NCI-H446 treated with DMSO at 0.1 percent for 48 hours (cell line): ENCODE measurements at places on chromosomes 12 and 14.

DNA sequence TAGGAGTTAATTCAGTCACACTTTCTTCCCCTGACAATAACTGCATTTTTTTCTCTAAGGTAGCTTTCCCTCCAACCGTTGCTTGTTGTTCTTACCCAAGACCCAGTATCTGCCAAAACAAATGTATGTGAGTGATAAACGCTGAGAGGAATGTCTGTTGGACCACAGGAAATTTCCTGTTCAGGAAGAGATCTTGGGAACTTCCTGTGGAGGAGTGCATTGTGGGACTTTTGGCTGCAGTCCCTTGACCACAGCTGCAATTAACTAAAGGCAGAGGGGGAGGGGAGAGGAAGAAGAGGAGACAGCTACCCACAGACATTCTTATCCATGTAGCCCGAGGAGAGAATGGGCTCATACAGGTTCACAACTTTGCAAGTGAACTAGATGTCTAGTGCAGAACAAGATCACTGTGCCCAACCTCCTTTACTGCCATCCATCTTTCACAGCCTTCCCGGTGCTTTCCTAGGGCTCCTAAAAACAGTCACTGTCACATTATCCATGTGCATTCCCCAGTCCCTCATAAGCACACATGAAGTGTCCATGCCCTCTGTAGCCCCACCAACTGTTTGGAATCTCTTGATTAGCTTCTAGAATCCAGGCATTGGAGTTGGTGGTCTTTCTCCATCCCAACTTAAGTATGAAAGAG, 149.5 kb downstream of the ETV6 start:
- no peak for DNase-seq

DNA sequence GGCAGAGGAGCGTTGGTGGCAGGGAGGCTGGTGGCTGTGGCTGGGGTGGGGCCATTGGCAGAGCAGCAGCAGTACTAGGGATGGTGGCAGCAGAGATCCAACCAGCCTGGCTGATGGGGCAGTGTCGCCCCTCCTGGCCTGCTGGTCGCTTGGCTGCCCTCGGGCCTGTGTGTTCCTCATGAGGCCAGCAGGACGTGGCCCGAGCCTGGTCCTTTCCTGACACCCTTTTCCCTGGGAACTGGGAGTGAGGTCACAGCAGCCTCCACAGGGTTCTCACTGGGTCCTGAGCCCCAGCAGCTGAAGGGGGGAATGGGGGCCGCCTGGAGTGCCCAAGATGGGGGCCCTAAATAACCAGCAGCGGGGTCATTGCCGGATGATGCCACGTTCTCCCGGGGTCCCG, 46.1 kb downstream of the KIF26A start:
- no peak for DNase-seq

DNA sequence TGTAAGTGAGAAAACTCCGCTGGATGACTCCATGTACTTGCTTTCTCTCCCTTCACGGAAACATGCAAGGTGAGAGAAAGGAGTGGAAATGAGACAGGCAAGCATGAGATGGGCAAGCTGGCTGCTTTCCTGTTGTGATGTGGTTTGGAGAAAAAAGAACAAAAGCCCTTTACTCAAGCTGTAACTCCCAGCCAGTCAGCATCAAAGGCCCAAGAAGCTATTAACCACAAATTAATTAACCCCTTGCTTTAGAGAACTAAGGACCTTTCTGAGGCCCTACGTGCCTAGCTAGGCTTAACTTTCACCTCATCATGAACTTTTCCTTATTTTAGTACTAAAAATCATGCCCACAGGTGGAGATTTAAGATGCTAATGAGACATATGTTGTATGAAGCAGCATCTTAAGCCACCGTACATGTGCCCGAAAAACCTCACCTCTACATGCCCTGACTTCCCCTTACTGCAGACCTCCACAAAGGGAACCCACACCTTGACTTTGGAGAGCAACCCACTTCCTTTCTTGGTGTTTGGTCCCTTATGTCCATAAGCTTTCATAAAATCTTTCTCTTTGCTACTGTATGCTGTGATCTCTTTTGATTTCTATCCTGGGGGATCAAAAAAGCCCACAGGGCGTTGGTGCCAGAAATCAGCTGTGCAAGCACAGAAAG, 87.0 kb downstream of the GALNT8 start:
- DNase-seq = no peak

DNA sequence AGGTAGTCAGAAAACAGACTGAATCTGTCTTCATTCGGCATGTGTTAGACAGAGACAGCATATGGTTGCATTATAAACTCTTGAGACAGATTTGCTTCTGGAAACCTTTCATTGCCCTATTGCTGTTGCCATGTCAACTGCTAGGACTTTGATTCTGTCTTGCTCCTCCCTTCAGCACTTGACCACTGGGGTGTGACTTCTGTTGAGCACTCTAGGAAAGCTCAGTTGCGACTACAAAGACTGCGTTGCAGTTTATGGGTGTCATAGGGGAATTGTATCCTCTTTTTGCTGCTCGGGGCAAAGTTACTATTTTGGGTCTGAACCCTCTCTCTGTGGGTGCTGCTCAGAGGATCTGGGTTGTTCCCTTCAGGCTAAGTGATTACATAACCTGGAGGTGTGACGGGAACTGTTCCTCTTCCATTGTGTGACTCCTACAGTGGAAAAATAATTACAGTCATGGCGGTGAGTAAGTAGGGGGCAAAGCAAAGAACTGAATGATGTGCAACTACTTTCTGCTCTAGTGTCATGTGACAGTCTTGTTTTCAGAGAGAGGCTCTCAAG, 44.3 kb upstream of the TRIM9 start:
- DNase-seq = peak; percentile 74

GRCh38 chr12:102120886-102121285, 903 bp downstream of the PARPBP start:
- DNase-seq = no peak

GRCh38 chr12:93297536-93297935, 80.2 kb upstream of the NUDT4 start:
- DNase-seq = no peak

DNA sequence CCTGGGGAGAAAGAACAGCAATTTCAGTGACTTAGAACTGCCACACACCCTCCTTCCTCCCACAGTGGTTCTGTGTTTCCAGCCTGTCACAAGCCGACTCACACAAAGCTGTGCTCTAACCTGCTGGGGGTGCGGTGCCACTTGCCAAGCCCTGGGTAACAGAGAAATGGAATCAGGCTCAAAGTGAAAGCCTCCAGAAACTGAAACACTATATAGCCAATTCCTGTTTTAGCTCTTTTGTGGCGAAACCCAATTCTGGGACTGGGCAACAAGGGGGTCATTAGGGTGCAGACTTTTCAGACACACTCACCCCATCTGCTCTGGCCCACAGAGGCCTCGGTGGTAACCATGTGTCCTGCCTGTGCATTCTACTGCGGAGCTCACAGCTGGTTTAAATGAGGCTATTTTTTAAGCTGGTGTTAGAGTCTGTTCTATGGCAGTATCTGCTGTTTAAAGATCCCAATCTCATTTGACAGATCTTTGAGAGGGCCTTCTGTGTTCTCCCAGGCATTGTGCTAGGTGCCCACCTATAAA, 15.2 kb upstream of the ACTR6 start:
- DNase-seq = no peak

DNA sequence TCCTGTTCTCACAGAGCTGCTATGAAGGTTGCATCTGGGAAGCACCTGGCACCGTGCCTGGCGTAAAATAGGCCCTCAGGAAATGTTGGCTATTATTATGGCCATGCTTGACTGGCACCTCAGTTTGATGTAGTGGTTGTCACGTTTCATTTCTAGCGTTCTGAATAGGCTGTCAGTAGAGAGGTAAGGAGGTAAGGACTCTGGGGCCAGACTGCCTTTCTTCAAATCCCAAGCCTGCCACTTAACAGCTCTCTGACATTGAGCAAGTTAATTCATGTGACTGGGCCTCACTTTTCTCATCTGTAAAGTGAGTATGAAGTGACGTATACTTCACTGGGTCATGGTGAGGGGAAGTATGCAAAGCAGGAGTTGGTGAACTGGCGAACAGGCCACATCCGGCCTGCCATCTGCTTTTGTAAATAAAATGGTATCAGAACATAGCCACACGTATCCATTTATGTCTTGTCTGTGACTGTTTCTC, 196.2 kb downstream of the CACNA1C start:
- DNase-seq = no peak

DNA sequence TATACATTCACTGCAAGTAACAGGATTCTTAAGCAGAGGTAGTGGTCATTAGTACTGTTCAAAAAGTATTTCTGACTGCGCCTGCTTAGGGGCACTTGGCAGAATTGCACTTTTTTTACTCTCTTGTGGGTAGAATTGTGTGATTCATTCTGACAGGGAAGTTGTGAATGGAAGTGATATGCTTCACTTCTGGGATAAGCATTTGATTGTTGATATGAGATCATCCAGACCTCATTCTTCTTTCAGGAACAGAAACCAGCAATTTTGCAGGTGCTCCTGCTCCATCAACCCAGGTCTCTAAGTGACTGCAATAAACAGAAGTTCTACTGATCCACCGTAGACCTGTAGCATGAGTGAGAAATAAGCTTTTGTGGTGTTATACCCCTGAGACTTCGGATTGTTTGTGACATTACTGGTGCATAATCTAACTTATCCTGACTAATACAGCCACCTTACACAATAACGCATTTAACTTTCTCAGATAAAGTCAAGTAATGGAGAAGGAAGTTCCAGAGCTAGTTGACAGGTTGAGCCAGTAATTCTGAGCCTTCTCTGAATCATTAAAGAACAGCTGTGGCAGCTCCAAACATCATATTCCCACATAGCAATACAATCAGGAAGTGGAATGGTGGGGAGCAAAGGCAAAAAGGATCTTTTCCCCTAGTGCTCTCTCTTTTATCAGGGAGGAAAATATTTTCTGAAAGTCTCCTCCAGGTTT, 387.9 kb downstream of the SYT1 start:
- DNase-seq = no peak

DNA sequence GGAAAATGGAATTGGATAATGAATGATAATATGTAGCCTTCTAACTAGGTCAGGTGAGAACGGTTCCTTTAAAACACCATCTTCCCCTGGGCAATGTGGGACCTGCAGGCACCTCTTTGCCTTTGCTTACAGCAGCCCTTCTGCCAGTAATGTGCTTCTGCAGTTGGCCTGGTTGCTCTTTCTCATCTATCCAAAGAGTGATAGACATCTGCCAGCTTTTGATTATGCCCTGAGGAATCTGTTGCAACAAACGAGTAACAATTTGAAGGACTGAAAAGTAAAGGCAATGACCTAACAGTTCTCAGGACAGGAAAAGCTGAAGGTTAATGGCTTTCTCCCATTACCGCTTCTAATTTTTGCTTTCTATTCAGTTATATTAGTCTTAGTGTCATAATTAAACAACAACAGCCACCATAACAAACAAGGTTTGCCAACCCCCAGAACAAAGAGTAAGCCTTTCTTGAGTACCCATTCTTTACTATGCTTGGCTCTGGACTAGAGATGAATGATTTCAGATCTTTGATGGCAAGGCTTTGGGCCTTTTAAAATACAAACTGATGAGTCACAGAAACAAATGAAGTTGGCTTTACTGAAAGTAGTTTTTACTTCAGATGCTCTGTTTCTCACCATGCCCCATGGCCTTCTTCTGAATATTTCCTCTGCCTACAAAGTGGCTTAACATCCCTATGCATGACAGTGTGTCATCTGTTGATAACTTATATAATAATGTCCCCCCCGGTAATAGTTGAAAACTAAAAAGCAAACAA, 76.1 kb upstream of the KRR1 start:
- peak; percentile 63 for DNase-seq

DNA sequence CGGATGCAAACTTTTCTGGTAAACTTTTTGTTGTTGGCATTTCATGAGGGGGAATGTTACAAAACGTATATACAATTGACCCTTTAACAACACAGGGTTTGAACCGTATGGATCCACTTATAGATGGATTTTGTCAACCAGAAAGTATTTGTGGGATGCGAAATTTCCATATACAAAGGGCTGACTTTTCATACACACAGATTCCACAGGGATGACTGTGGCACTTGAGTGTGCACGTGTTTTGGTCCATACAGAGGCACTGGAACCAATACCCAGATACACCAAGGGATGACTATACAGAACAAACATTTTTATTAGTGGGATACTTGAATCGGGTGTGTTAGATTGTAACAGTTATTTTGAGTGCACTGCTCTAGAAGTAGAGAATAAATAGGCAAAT, 29.8 kb upstream of the CCT2 start:
- DNase-seq = no peak

- no peak for DNase-seq
Observed at GRCh38 chr12:16299403-16299802, 21.9 kb upstream of the SLC15A5 start.

DNA sequence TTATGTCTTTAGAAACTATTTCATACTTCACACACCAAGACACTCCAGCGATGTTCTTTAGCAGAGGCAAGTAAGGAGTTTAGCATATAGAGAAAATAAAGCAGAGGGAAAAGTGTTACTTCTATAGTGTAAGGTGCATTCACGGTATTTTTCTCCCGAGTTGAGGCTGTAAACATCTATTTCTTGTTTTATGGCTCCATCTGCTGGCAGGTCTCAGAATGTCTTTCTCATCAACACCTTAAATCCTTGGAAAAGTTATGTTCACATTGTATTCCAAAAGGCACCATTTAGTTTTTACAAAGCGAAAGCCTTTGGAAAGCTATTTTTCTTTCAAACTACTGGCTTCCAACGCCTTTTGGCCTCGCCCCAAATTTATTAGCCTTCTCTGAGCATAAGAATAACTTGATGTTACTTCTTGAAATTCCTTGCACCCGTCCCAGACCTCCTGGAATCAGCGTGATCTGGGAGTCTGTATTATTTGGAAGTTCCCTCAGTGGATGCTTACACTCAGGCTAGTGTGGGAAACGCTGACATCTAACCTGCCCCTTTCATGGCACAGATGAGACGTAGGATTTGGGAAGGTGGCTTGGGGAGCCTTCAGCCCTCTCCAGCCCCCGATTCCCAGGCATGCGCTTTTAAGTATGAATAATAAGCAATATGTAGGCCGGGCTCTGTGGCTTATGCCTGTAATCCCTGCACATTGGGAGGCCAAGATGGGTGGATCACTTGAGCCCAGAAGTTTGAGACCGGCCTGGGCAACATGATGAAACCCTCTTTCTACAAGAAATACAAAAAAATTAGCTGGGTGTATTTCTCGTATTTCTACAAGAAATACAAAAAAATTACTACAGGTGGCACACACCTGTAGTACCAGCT, 1.9 kb upstream of the PIWIL1 start:
- no peak for DNase-seq

- DNase-seq = no peak
Observed at GRCh38 chr14:98666545-98666944, 605.5 kb downstream of the BCL11B start.

GRCh38 chr14:102545461-102546265, 36.1 kb upstream of the ANKRD9 start:
- DNase-seq = no peak

DNA sequence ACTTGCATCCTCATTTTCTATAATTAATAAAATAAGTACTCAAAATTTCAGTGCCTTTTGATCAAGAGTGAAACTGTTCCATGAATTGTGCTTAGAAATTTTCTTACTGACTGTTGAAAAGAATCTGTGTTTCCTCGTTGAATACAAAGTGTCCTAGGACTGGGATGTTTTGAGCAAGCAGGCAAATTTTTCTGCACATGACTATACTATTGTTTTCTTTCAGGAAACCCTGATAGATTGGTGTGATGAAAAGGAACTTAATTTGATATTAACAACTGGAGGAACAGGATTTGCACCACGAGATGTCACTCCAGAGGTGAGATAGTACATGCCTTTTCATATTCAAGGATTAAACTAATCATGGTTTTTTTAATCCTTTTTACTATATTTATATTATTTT, 316.3 kb downstream of the GPHN start:
- no peak for DNase-seq
